ENCODE measurements at places on chromosomes 11 and 22.

DNA sequence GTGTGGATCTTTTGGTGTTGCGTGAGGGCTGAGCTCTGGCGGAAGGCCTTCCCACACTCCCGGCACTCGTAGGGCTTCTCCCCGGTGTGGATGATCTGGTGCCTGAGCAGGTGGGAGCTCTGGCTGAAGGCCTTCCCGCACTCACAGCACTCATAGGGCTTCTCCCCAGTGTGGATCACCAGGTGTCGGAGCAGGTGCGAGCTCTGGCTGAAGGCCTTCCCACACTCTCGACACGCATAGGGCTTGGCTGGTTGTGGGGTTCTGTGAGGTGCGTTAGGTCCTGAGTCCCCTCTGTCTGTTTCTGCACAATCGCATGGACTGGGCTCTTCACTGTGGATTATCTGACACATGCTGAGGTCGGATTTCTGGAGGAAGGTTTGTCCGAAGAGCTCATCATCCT, 6.4 kb downstream of the ZNF70 start:
- DNase-seq: no peak

DNA sequence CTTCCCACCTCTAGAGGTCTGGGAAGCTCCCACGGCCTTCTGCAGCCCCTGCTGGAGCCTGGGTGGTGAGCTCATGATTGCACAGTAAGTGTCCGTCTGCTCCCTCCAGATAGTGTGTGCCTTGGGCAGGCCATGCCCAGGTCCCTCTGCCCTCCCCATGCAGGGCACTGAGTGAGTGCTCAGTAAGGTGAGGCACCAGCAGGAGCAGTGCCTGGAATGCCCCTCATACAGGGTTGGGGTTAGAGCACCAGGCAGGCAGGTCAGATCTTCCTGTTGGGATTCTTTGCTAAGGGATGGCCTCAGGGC, 50.3 kb downstream of the NAT10 start:
- DNase-seq: no peak

- no peak for DNase-seq
Measured at GRCh38 chr22:45969414-45969799, 7.6 kb downstream of the WNT7B start.

GRCh38 chr11:77879218-77879617, 58.3 kb downstream of the AAMDC start:
- no peak for DNase-seq

DNA sequence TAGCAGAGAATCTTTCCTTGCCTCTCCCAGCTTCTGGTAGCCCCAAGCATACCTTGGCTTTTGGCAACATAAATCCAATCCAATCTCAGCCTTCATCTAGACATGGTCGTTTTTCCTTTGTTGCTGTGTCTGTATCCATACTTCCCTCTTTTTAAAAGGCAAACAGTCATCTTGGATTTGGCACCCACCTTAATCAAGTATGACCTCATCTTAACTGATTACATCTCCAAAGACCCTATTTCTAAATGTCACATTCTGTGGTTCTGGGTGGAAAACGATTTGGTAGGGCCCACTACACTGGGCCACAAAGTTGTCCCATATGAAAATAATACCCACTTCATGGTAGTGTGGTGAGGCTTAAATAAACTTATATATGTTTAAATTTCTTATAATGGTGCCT, 852 bp downstream of the BUD13 start:
- no peak for DNase-seq

DNA sequence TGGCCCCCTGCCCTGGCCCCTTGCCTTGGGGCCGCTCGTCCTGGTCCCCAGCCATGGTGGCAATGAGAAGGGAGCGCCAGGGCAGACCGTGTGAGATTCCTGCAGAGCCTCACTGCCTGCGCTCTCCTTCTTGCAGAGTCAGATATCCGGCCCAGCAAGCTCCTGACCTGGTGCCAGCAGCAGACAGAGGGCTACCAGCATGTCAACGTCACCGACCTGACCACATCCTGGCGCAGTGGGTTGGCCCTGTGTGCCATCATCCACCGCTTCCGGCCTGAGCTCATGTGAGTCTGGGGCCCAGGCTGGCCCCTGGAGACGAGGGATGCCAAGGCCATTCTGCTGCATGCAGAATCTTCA, 114.1 kb downstream of the MICAL2 start:
- DNase-seq: peak; percentile 80

DNA sequence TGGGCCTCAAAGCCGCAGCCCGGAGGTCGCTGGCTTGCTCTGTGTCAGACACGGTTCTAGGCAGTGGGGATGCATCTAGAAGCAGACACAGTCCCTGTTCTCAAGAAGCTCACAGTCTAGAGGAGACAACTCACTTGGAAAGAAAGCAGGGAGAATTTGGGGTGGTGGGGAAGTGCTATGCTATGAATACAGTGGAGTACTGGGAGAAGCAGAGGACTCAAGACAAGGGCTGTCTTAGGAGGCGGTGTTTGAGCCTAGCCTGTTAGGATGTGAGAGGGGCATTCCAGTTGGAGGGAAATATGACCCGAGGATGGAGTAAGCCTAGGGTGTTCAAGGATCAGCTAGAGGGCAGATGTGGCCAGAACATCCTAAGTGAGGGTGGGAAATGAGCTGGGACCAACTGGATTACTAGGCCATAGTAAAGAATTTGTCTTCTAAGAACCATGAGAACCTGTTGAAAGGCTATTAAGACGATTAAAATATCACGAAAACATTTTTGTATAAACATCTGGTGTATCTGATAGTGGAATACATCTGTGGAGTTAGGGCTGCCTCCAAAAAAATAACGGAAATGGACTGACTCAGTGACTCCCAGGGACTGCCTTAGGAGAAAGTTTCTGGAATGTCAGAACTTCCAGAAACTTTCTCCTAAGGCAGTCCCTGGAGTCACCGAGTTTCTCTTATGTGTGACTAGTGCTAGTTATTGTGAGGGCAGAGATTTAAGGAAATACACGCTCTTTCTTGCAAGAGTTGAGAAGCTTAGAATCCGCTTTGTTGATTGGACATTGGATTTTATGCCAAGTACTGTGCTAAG, 1.1 kb upstream of the PITPNB start:
- no peak for DNase-seq

GRCh38 chr22:29854432-29854831, 16.4 kb upstream of the ASCC2 start:
- no peak for DNase-seq

DNA sequence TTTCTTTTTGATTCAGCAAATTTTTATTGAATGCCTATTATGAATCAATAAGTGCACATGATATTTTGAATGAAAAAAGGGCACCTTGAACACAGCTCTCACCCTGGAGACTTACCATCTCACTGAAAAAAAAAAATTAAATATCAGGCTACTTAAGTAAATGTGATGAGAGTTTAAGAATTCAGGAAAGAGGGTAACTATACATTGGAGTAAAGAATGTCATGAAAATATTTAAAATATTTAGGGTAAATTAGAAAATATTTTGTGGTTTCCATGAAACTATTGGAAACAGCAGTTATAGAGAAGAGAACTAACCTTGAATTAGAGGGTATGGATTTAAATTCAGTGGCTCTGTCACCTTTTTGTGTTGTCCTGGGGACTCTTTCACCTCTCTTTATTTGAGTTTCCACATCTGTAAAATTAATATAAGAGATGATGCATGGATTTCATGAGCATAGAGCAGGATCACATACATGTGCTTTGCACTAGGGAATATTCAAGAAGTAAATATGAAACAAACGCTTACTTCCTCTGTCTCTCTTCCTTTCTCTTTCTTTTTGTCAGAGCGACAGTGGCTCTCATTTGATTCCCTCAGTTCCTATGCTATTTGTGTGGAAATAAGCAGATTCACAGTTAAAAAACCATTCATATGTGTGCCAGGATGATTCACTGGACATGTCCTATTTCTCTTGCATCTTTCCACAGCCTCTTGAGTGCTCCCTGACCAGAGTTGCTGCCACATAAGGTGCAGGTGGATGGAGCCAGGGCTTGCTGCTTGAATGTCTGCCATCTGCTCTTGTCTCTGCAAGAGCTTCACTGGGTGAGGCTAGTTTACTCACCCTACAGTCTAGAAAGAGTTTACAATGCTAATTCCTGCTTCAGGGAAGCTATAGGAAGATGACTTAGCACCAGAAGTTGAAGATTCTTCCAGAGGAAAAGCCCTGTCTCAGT, 533.1 kb downstream of the ETS1 start:
- DNase-seq: no peak

DNA sequence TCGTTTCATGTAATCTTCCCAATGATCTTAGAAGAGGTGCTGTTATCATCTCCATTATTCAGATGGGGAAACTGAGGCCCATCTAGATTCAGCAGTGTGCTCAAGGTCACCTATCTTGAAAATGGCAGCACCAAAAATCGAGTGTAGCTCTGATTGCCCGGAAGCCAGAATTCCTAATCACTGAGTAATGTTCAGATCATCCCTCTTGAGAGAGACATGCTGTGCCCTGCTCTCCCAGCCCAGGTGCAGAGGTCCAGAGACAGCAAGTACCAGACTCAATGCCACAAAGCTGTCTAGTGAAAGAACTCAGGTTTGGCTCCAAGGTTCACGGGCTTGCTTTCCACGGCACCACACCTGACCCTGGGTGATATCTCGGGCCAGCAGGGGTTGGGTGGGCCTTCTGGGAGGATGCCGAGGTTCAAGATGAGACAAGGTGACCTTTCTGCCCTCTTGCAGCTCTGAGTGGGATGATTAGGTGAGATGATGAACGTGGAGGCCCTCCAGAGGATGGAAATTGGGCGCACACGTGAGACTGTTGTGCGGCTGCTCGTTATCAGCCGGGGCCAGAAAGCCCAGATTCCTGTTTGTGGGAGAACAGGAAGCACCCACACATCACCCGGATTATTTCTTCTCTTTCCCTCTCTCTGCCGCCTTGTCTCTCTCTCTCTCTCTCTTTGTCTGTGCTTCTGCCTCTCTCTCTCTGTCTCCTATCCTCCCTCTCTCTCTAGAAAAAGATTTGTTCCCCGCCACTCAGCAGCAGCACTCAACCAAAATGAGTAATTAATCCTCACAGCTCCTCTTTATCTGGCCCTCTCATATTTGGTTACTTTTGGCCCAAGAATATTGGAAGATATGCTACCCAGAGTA, 19.0 kb upstream of the RASD2 start:
- no peak for DNase-seq

- DNase-seq: peak; percentile 54
Measured at GRCh38 chr11:119339589-119340334, 921 bp downstream of the C1QTNF5 start.

- DNase-seq: no peak
Measured at GRCh38 chr11:36237391-36237790, 51.8 kb downstream of the COMMD9 start.

DNA sequence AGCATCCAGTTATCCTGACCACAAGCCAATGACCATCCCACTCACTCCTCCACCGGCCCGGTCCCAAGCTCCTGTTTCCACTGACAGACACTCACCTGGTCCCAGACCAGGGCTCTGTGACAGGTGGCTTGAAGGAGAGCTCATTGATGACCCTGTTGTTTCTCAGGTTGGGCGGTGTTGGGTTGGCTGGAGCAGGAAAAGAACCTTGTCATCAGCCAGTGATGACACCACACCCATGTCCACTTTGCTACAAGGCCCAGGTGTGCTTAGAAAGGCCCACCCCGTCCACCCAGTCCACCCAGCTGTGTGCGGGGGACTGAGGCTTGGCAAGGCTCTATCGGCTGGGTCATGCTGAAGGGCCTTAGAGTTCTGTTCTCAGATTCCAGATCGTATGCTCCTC, 42.9 kb downstream of the GAB4 start:
- DNase-seq: no peak

DNA sequence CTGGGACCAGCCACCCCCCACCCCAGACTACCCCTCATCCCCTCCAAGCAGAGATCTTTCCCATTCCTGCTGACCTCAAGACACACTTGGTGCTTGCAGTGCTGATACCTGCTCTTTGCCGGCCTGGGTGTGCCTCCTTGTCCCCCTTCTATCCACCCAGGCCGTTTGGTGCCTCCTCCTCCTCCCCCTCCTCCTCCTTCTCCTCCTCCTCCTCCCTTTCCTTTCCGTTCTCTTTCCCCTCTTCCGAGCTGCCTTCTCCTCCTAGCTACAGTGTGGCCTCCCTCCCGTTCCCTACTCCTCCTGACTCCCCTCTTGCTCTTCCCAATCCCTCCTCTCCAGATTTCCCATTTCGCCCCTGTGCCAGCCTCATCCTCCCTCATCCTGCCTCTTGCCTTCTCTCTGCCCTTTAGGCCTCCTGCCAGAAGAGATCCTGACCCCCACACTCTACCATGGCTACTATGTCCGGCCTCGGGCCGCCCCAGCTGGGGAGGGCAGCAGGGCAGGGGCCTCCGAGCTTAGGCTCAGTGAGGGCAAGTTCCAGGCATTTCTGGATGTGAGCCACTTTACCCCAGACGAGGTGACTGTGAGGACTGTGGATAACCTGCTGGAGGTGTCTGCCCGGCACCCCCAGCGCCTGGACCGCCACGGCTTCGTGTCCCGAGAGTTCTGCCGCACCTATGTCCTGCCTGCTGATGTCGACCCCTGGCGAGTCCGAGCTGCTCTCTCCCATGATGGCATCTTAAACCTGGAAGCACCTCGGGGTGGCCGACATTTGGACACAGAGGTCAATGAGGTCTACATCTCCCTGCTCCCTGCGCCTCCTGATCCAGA, 712 bp downstream of the HSPB2 start:
- DNase-seq: no peak

GRCh38 chr11:16935518-16936302, 78.5 kb downstream of the PLEKHA7 start:
- no peak for DNase-seq

DNA sequence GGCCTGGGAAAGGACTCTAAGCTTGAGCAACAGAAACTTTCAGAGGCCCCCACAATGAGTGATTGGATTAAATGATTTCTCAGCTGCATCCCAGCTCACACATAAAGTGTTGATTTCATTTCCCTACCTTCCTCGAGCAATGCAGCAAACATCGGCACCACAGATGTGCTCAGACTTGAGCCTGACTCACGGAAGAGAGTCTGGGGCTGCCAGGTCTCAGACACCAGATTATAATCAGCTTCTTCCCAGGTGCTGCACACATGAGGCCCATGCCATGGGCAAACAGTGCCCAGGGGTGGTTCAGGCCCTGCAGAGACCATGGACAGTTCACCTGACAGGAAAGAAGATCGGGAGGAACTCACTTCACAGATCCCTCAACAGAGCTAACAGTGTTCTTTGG, 226.6 kb upstream of the TENM4 start:
- DNase-seq: no peak

DNA sequence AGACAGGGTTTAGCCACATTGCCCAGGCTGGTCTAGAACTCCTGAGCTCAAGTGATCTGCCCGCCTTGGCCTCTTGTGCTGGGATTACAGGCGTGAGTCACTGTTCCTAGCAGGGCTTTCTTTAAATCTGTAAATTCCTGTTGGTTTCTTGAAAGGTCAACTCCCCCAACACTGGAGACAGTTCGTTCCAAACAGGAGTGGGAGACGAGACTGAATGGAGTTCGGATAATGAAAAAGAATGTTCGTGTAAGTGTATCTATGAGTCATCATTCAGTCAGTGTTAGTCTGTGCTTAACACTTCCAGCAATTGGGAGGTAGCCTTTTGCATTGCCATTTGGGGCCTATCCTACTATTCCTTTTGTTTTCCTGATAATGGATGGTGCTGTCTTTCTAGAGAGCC, 10.0 kb upstream of the BACE1-AS start:
- DNase-seq: no peak
